A549 treated with CORT108297 at 1 μM for 4 hours (cell line): ENCODE measurements at places on chromosomes 2 and 18. TPM values are rescaled to one million over a fixed set of nuclear protein-coding genes. Genes with fewer than 3 reads are reported as not detected.

Gene CXCR1
- not detected in 5 replicates for total RNA-seq

Gene C18orf32
- total RNA-seq, result 22.8 to 25.8 TPM (median 24.0 TPM) in 5 replicates

Gene GAD1
- total RNA-seq, result 0.53 to 0.67 TPM (median 0.61 TPM) in 5 replicates

Gene BOLL
- not detected in 5 replicates for total RNA-seq

Gene TMEM247
- not detected in 5 replicates for total RNA-seq

Gene ZNF521
- not detected in 5 replicates for total RNA-seq

Gene TMEM200C
- 0.04 to 0.05 TPM in 2 of 5 replicates, not detected in the others for total RNA-seq

Gene TUBA3E
- 0.13 to 0.29 TPM (median 0.16 TPM) in 4 of 5 replicates, not detected in the other for total RNA-seq

Gene CDC42EP3
- total RNA-seq, result 30.9 to 39.1 TPM (median 34.0 TPM) in 5 replicates

Gene ELOA2
- not detected in 5 replicates for total RNA-seq

Gene HNRNPLL
- 20.3 to 29.4 TPM (median 24.6 TPM) in 5 replicates for total RNA-seq

Gene VWA3B
- 0.06 to 0.26 TPM (median 0.09 TPM) in 5 replicates for total RNA-seq

Gene LDAH
- total RNA-seq, result 14.7 to 23.7 TPM (median 17.9 TPM) in 5 replicates

Gene LCT
- 0.03 to 0.06 TPM (median 0.03 TPM) in 4 of 5 replicates, not detected in the other for total RNA-seq

Gene KCNJ13
- total RNA-seq, result not detected in 5 replicates

Gene FIGN
- total RNA-seq, result 1.7 to 2.7 TPM (median 2.2 TPM) in 5 replicates

Gene UBXN4
- 33.0 to 47.0 TPM (median 41.2 TPM) in 5 replicates for total RNA-seq

Gene LYPD1
- 14.0 to 21.5 TPM (median 15.8 TPM) in 5 replicates for total RNA-seq

Gene SLC30A3
- 2.4 to 4.1 TPM (median 3.9 TPM) in 5 replicates for total RNA-seq

Gene RAX
- not detected in 5 replicates for total RNA-seq

Gene IL1F10
- total RNA-seq, result not detected in 5 replicates

Gene HOXD13
- 0.16 to 0.27 TPM (median 0.23 TPM) in 5 replicates for total RNA-seq

Gene APCDD1
- total RNA-seq, result 0.14 to 0.21 TPM in 2 of 5 replicates, not detected in the others

Gene RND3
- 49.5 to 68.6 TPM (median 53.9 TPM) in 5 replicates for total RNA-seq

Gene ALPI
- not detected in 5 replicates for total RNA-seq

Gene LTBP1
- 16.8 to 28.3 TPM (median 24.9 TPM) in 5 replicates for total RNA-seq

Gene LDLRAD4
- 1.1 to 2.8 TPM (median 1.8 TPM) in 5 replicates for total RNA-seq

Gene IMP4
- total RNA-seq, result 141 to 179 TPM (median 167 TPM) in 5 replicates

Gene SLC8A1
- 0.27 to 0.57 TPM (median 0.40 TPM) in 5 replicates for total RNA-seq

Gene SAG
- total RNA-seq, result not detected in 5 replicates

Gene TUBA4B
- 0.30 to 0.56 TPM (median 0.37 TPM) in 5 replicates for total RNA-seq

Gene RALBP1
- total RNA-seq, result 23.9 to 30.6 TPM (median 28.1 TPM) in 5 replicates

Gene DNAJC5G
- not detected in 5 replicates for total RNA-seq

Gene TACR1
- 0.09 to 0.20 TPM (median 0.13 TPM) in 5 replicates for total RNA-seq

Gene SLC20A1
- 126 to 157 TPM (median 136 TPM) in 5 replicates for total RNA-seq
